B cell (primary cell): ENCODE measurements at places on chromosomes 7 and 10. TPM values are rescaled to one million over a fixed set of nuclear protein-coding genes. Genes with fewer than 3 reads are reported as not detected.

Gene PIK3CG
- total RNA-seq = 44.8 and 46.9 TPM in 2 replicates

Gene RAPGEF5
- total RNA-seq = 36.7 and 37.6 TPM in 2 replicates

Gene ELN
- total RNA-seq = not detected in 2 replicates

Gene RELN
- total RNA-seq = not detected in 2 replicates

Gene SNCG
- total RNA-seq = not detected in 2 replicates

Gene SCIN
- 0.34 and 0.49 TPM in 2 replicates for total RNA-seq
